Stimulated activated CD4-positive, alpha-beta T cell treated with anti-CD3 and anti-CD28 coated beads, Interleukin-4, amount 100 ng/mL, for 48 hours (primary cell): ENCODE measurements at places on chromosomes 6 and 20.

GRCh38 chr20:10236540-10237533 is 18.2 kb downstream of the SNAP25 start:
- no peak for DNase-seq

DNA sequence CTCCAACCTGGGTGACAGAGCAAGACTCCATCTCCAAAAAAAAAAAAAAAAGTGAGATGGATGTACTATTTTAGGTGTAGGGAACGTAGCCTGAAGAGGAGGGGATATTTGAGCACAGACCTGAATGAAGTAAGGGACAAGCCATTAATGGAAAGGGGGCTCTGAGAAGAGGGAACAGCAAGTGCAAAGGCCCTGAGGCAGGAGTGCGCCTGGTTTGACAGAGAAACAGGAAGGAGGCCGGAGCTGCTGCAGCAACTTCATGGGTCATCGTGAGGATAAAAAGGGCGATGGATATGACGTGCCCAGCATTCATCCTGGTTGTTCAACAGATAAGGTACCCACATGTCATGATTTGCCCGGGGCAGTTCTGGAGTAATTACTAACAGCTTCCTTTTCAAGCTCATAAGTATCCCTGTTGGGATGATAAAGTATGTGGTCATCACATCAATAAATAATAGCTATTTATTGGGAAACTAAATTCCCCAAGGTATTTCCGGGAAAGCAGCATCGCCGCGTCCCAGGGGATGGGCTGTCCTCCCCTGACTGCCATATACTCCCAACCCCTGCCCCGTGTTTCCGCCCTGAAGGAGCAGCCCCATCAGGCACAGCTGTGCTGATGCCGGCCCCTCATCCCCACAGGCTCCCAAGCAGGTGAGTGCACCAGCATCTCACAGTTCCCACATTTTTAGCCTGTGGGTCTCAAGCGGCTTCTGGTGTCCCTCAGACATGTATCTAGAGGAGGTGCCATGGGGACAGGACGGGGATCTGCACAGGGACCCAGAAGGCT is 43.4 kb downstream of the DLGAP4 start:
- no peak for DNase-seq

DNA sequence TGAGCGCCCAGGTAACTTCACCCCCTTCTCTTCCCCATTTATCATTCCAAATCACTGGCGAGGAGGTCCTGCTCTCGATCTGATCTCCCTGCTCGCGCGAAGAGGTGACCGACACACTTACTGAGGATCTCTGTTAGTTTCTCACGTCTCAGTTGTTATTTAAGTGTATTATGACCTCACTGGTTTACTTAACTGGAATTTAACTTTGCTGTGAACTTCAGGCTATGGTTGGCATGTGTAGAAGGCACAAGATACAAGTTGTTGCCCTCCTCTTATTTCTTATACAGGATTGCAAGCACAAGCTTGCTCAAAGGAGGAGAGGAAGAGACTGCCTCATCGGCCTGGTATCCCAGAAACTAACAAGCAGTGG is 1.2 kb downstream of the RNF217 start:
- DNase-seq: no peak

DNA sequence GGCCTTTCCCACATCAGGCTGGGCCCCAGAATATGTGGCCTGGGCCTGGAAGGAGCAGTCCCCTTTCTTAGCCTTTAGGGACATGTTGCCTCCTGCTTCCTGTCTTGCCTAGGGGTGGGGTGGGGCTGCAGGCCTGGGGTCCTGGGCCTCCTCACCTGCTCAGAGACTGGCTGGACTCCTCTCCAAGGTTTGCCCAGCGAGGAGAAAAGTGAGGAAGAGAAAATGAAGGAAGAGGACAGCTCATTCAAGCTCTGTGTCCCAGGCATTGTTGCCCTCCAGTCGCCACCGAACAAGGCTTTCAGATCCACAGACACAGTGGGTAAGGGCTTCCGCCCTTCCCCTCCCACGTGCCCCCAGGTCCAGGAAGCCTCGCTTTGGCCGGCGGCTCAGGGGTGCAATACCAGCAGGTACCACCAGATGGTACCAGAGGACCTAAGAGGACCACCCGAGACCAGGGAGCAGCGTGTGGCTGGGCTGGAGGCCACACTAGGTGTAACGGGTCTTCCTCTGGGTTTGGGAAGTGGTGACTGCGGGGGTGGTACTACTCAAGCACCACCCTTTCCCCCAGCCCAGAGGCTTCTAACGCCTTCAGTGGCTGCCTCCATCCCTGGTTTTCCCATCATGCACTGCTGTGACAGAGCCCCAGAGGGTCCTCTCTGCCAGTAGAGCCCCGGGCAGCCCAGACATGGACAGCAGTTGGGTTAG is 5.5 kb upstream of the BAK1 start:
- peak; percentile 79 for DNase-seq

GRCh38 chr20:46820682-46821081 is 74.0 kb upstream of the EYA2 start:
- no peak for DNase-seq

- DNase-seq: no peak
These were observed 26.2 kb downstream of the PSMF1 start for GRCh38 chr20:1144401-1145172.

- no peak for DNase-seq
These were observed 149.7 kb downstream of the TFAP2C start for GRCh38 chr20:56778765-56779195.

GRCh38 chr6:109260701-109261100 is 121.6 kb downstream of the CD164 start:
- DNase-seq: no peak

DNA sequence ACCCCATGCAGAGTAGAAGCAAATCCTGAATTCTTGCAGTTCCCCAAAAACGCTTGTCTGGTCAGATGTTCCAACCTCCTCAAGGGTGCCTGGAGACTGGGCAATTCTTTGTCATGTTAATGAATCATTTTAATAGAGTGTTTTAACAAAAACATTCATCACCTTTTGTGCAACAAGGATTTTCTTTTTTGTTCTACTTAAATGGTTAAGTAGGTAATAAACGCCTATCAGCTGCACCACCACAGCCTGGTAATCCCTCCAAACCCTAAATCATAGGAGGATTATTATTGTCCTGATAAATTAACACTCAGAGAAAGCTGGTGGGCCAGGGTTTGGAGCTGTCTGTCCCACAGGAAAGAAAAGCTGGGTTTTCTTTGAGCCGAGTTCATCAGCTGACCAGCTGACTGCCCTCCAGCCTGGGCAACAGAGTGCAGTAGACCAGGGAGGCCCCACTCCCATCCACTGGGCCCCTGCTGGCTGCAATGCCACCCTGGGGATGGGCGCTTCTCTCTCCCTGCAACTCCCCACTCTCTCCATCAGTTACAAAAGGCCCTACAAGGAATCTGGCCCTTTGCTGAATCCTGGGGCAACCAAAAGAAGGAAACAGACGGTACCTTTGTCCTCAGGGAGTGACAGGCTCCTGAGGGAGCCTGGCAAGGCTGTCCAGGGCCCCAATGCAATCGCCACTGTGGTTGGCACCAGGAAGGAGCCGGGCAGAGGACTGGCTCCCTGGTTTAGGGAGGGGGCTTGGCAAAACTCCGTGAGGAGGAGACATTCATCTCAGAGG is 23.1 kb upstream of the BMP7 start:
- no peak for DNase-seq

DNA sequence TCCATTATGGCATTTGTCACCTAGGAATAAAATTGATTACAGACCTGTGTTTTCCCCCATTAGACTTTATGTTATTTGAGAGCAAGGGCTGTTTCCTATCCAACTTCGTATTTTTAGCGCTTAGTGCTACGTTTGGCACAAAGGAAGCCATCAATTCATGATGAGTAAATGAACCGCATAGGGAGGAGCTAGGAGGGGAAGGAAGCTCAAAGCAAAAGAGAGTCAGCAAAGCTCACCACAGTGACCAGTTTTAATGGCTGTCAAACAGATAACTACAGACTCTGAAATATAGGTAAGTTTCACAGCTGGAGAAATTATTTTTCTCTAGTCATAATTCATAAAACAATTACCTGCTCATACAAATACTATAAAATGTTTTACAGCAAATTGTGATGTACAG is 6.9 kb upstream of the SAMD3 start:
- no peak for DNase-seq

GRCh38 chr6:11317885-11318771 is 85.7 kb upstream of the NEDD9 start:
- DNase-seq: peak; percentile 35

GRCh38 chr20:22499515-22500166 is 84.7 kb downstream of the FOXA2 start:
- DNase-seq: no peak

- DNase-seq: no peak
These were observed 78.8 kb upstream of the DEFB112 start for GRCh38 chr6:50128420-50129005.

GRCh38 chr20:38501858-38502436 is 29.3 kb downstream of the RALGAPB start:
- DNase-seq: no peak

DNA sequence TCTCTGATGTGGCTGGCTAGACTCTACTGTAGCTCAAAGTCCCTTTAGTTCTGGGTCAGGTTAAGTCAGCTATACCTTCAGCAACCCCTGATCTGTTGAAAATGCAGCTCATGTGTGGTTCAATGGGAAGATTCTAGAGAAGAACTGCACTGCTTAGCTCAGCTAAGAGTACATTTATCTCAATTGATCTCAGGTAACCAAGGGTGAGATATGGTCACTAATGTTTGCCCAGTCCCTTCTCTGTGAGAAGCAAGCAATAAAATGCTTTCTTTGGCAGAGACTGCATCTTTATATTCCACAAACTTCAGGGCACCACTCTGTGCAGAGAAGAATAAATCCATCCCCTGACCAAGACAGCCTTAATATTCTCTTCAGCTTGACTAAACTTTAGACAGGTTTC is 240.6 kb upstream of the RAB32 start:
- no peak for DNase-seq

DNA sequence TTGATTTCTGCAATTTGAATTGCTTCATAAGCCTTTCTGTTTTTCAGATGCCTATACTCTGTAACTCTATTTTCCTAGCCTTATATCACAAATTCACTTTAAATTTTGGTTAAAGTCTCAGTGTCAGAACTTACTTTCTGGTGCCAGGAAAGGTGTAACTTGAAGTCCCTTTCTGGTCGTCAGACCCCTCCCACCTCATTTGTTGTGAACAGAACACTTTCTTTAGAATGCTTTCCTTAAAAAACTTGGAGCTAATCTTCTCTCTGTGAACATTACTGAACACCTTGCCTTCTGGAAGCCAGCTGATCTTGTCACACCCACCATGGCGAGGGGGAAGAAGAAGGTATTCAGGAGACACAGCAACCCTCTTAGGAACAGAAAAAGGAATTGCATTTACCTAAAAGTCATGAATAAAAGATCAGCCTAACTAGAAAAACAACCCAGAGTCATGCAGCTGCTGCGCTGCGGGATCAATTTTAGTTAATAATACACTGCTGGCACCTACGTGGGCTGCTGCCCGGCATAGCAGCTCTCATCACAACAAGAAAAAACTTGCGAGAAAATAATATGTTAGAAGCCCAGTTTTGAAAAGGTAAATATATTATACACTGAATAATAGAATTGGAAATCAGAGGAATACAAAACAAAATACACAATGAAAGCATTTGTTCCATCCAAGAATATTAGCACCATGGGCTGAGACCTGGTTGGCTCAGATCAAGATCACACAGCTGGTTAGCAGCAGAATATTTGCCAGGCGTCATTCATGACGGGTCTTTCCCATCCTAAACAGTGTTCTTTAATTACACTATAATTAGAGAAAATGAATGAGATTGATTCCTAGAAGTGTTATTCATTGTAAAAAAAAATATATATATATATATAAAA is 5.8 kb upstream of the FAM217A start:
- DNase-seq: no peak

GRCh38 chr20:13302647-13303450 is 81.8 kb downstream of the ISM1 start:
- DNase-seq: peak; percentile 34

GRCh38 chr6:35177157-35177556 is 36.0 kb upstream of the TCP11 start:
- no peak for DNase-seq

DNA sequence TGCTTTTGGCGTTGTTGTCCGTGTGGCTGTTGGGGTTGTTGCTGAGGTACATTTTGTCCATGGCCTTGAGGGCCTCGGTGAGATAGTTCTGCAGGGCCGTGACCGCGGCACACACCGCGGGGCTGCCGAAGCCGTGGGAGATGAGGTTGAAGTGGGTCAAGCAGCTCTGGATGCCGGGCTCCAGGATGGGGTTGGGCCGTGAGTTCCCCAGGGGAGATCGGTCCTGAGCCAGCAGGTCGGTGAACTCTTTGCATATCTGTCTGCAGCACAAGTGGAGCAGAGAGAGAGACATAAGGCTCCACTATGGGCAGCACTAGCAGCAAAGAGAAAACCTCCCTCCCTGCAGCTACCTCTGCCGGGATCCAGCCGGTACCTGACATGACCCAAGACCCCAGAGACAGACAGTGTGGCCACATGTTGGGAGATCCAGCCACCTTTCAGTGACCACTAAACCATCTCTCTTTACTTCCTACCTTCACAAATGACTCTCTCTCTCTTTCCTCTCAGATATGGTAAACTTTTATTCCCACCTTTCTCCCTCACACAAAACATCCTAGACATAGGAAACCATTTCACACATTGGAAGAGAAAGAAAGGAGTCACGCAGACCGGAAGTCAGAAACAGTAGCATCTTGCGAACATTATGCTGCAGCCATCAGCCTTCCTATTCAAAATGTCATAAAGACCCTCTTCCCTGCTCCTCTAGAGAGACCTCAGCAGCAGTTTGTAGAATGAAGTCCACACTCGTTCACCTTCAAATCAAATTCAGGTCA is 16.2 kb downstream of the TFAP2A start:
- no peak for DNase-seq

DNA sequence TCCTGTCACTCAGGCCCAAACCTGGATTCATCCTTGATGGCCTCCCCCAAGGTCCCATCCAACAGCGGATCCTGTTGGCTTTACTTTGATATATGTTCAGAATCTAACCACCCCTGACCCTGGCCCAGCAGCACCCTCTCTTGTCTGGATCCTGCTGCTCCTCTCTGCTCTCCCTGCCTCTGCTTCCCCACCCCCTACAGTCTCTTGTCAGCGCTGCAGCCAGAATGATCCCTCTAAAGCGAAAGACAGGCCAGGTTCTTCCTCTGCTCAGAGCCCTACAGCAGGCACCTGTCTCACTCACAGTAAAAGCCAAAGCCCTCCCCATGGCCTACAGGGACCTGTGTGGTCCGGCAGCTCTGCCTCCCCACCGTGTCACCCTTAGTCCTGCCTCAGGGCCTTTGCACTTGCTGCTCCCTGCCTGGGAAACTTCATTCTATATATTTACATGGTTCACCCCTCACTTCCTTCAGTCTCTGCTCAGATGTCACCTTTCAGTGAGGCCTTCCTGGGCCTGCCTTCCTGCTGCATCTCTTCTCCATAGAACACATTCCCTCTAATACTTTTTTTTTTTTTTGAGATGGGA is 37.4 kb upstream of the KCNB1 start:
- DNase-seq: no peak

DNA sequence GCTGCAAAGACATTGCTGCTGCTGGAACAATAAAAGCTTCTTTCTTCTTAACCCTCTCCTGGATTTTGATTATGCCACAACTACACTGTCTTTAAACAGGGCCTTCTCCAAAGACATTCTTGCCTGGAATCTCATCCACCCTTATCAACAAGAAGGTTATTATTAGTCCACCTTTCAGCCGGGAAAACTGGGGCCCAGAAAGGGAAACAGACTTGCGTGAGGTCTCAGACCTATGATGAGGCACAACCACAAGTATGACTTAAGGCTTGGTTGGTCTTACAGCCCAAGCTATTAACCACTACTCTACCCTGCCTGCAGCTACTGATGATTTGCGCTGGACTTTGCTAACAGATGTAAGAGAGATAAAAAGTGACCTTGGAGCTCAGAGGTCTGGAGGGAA is 62.8 kb upstream of the CTNNBL1 start:
- DNase-seq: no peak

- DNase-seq: no peak
These were observed 435.0 kb downstream of the HAO1 start for GRCh38 chr20:7505152-7505834.

- no peak for DNase-seq
These were observed at the start of gene EEF1A2 for GRCh38 chr20:63498960-63499337. Gene EEF1A2, minus strand, starts transcription at chr20:63499083. Its CDS starts 1,320 bp downstream, at chr20:63497763.
